Cerebellar nuclear complex (tissue), 1 donor: ENCODE measurements at places on chromosomes 1 and 21.

DNA sequence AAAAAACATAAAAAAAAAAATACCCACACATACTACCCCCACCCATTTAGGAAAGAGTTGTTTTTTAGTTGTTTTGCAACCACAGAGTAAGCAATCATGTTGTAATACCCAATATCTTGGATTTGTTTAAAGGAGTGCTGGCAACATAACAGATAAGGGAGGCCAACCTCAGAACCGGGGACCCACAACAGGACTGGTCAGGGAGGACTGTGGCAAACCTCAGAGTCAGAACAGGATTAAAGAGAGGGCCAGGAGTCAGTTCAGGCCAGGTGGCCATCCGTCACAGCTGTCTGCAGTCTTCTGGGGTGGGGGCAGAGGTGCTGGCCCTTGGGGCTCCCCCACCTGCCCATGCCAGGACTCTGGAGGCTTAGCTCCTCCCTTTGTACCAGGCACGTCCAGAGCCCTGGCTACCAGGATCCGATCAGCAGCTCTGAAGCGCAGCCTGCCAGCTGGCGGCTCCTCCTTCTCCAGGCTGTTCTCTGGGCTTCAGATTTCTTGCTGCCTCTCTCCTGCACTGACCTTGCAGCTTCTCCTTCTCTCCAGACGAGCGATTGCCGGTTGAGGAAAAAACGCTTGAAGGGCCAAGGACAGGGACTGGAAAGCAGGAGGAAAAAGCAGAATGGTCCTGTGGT is 7.9 kb downstream of the H6PD start:
- no peak for DNase-seq

GRCh38 chr1:173330149-173330951 is 123.2 kb upstream of the TNFSF4 start:
- DNase-seq: no peak

DNA sequence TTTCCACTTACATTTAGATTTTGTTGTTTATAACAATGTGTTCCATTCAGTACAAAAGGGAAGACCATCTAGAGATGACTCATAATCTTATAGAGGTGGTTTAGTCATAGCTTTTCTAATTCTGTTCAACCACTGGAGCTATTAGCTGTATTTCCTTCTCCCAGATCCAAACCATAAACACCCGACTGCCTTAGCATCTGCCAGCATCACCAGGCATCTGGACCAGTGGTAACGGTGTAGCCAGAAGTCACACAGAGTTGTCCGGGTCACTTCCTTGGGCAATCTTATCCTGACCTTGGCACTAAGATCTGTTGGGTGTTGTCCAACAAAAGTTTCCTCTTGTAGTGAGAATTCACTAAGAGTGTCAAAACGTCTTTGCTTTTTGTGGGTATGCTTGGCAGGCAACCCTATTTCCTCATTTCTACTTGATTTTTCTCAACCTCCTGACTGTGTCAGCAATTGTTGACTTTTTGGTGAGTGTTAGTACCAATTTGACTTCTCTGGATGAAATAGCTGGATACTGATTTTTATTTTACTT is 372.1 kb upstream of the B3GALT2 start:
- DNase-seq: no peak

DNA sequence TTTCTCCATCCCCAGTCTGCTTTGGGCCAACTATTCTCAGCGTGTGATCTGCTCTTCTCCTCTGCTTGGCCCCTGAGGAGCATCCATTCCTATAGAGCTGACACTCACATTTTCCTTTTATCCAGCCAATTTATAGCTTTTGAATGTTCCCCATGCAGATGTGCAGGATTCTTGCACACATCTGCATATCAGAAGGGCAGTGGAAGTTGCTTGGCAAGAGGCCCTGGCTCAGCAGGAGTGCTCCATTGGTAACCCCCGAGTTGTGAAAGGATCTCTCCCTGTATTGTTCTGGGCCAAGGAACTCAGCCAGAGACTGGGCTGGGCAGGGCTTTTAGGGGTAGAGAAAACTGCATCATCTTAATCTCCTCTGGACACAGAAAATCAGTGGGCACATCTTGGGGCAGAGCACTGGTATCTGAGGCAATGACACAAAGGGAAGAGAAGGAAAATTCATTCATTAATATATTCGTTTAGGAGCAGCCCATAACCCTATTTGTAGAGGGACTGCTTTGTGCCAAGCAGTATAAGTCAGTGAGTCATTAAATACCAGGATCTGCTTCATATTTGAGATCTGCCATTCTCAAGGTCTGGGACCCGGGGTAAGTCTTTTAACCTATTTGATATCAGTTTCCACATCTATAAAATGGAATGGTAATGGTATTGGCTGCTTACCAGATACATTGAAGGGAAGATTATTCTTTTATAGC is 31.0 kb upstream of the BEND5 start:
- DNase-seq: no peak

- no peak for DNase-seq
Measured at GRCh38 chr1:171160211-171160610, 24.9 kb upstream of the FMO2 start.

DNA sequence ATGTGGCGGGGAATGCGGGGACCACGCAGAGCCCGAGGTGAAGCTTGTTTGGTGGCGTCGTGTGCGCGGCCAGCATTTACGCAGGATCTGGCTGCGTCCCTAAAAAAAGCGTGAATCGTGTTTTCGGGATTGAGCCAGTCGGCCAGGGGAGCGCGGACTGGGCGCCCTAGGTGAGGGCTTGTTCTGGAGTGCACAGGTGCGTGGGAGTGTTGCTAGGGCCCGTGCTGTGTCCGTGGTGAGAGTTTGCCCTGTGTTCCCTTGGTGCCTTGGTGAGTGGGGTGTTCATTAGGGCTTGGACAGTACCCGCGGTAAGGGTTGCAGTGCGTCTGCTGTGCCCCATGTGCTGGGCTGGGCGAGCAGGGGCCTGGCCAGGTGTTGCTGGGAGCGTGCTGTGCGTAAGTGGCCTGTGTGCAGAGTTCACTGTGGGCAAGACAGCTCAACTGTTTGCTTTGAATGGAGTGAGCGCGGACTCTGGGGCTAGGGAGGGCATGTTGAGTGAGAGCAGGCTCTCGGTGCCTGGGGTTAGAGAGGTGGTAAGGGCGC is 673 bp downstream of the CD46 start:
- DNase-seq: no peak

- no peak for DNase-seq
Measured at GRCh38 chr1:204578867-204579664, 62.9 kb downstream of the MDM4 start.

DNA sequence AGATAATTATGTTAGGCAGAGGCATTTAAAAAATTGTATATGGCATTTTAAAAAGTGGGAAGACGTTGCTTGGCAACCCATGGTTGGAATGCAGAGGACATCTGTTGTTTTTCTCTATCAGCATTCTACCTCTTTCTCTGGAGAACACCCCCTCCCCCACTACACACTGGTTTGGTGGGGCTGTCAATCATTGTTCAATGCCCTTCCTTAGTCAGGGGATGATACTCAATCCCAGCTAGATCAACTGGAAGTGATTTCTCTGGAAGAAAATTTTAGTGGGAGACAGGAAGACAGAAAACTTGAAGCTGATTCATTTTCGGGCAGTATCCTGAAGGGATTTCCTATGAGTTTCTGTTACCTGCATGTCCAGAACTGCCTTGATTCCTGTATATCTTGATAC is 35.7 kb upstream of the CAP1 start:
- no peak for DNase-seq

DNA sequence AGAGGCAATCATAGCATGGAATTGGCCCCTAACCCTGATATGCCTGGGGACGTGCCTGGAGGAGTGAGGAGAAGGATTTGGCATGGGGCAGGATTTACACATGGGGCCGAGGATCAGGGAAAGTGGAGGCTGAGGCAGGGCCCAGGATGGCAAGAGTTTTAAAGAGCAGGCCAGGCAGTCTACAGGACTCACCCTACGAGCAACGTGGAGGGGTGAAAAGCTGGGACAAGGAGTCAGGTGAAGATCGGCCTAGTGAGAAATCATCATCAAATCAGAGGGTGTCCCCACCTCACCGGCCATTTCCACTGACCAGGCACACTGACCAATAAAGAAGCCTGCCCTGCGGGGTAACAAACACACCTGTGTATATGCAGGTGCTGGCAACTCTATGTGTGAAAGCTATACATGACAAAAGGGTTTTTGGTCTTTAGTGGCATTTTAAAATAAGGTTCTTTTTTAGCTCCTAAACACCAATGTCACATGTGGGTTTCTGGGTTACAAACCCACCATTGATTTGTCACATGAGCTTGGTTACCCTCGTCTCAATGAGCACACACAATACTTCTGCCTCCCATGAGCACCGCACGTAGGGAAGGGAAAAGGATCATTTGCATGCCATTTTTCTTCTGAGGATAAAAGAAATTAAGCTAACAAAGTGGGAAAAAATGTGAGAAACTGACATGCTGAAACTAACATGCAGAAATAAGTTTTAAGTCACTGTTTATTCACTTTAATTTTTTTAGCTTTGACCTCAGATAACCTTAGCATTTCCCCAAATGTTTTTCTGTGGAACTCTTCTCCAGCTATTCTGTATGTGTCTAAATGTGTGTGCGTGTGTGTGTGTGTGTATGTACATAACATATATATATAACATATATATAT is 168.1 kb upstream of the EDN2 start:
- DNase-seq: no peak

- DNase-seq: no peak
Measured at GRCh38 chr1:150015651-150016131, 5.2 kb upstream of the OTUD7B start.

DNA sequence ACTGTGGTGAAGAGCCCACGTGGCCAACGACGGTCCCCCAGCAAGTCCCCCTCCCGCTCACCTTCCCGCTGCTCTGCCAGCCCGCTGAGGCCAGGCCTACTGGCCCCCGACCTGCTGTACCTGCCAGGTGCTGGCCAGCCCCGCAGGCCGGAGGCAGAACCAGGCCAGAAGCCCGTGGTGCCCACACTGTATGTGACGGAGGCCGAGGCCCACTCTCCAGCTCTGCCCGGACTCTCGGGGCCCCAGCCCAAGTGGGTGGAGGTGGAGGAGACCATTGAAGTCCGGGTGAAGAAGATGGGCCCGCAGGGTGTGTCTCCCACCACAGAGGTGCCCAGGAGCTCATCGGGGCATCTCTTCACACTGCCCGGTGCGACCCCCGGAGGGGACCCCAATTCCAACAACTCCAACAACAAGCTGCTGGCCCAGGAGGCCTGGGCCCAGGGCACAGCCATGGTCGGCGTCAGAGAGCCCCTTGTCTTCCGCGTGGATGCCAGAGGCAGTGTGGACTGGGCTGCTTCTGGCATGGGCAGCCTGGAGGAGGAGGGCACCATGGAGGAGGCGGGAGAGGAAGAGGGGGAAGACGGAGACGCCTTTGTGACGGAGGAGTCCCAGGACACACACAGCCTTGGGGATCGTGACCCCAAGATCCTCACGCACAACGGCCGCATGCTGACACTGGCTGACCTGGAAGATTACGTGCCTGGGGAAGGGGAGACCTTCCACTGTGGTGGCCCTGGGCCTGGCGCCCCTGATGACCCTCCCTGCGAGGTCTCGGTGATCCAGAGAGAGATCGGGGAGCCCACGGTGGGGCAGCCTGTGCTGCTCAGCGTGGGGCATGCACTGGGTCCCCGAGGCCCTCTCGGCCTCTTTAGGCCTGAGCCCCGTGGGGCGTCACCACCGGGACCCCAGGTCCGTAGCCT is 46.8 kb downstream of the TRIM11 start:
- DNase-seq: no peak
